Inflammatory macrophage (primary cell): ENCODE measurements at places on chromosomes 4 and X.
A peak's percentile ranks its signal among the peaks of the same experiment; 100 is the strongest.

DNA sequence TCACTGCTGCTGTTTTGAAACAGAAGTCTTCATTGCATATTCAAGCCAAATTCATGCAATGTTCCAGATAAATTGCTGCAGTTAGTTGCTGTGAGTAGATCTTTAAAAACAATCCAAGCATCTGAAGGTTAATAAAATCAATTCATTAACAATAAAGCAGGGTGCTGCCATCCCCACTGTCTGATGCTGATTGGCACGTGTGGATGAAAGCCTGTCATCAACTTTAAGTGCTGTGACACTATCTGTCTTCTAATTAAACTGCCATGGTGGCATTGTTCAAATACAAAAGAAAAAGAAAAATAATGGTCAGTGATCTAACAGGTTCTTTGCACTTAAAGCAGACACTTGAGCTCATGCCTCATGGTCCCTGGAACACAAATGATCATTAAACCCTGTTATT lies 63.0 kb upstream of the MND1 start:
- no peak for DNase-seq

DNA sequence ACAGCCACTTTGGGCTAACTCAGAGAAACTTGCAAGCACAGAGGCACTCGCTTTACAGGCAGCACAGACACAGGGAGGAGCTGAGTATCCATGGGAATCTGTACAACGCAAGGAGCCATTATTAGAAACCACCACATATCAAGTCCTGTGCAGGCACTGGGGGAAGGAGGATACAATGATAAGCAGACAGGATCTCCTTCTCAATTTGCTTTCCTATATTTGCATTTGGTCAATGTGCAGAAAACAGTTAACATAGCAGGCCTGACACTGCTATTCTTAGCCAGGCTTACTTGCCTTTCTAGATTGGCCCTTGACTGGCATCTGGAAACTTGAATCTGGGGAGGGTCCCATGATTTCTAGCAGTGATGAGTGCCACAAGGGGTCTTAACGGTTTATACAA lies 65.8 kb downstream of the TEC start:
- no peak for DNase-seq

- DNase-seq, result no peak
These were observed 8.1 kb upstream of the UVSSA start for GRCh38 chr4:1338752-1339414.

GRCh38 chr4:83548151-83548905 lies 12.4 kb downstream of the GPAT3 start:
- DNase-seq, result peak; percentile 93

DNA sequence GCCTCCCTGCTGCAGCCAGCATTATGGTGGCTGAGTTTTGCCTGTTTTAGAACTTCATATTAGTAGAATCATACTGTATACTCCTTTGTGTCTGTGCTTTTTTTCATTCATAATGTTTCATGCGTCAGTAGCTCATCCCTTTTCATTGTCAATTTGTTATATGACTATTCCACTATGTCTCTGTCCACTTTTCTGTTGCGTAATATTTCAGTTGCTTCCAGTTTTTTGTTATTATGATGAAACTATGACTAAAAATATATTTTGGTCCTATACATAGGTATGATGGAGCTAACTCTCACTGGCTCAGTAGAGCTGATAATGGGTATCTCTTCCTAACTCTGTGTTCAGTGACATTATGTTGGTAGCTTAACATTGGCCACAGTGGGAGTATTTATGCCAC lies 48.3 kb downstream of the DMP1 start:
- peak; percentile 60 for DNase-seq

DNA sequence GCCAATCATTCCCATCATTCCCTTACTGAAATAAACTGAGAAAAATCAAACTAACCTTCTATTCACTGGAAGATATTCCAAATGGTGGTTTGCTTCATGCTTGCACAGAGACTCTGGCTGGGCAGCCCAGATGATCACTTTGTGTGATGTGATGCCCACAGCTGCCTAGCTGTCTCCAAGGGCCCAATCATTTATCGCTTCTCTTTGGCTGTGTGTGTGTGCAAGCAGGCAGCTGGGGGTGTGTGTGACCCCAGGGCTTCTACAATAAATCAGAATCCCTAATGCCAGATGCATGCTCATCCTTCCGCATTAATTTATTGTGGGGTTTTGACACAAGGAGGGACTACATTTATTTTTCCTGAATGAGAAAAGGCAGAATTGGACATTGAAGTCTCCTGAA lies 140.1 kb upstream of the NDP start:
- DNase-seq, result no peak

DNA sequence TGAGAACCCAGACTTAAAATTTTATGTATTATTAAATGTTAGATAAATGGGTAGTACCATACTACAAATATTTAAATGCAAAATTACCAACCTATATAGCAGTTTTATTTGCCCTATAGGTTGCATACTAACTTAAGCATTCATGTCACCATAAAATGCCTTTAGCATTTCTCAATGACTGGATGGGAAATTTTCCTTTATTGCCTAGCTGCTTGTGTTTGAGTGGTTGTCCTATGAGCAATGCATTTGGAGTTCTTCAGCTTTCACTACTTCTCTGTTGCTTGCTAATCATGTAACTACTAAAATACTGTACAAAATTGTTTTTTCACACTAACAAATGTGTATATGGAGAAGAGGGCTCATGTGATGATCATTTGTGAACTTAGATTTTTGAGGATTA lies 44.2 kb upstream of the CEP135 start:
- no peak for DNase-seq

DNA sequence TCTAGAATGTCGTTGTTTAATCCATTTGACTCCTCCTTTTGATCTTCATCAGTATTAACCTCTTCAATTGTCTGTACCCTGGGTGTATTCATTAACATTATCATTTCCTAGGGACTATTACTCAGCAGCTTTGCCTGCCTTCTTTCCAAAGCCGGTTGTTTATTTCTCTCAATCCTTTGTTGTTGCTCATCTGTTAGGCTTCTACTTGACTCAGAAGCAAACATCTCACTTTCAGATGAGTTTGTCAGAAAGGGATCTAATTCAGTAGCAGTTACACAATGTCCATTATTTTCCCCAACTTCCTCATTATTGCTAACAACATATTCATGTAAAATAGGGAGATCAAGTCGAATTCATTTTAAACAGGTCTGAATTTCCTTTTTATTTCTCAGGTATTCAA lies 22.1 kb upstream of the HSD17B10 start:
- DNase-seq, result peak; percentile 11

DNA sequence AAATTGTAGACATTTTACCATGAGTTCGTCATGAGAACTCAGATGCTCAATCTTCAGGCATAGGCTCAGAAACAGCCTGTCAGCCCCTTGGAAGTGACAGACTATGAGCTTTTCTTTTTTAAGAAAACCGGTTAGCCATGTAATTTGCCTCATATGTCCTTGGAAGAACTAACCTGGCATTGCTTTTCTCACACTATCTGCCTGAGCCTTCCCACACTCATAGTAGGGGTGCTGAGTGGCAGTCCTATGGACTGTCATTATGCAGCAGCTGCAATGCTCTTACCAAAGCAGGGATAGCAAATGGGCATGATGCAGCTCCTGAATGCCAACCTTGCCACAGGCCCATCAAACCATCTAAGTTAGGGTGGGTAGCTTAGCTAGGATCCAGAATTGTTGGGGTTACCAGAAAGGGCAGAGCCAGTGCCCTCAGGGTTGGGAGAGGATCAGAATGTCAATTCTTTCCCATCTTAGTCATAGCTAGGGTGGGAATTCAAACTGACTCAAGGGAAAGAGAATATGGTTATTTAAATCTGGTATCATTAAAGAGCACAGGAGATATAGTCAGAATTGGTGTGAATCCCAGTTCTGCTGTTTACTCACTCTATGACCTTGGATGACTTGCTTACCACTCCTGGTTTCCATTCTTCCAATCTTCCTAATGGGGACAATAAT lies 230.6 kb upstream of the CPEB2 start:
- no peak for DNase-seq

DNA sequence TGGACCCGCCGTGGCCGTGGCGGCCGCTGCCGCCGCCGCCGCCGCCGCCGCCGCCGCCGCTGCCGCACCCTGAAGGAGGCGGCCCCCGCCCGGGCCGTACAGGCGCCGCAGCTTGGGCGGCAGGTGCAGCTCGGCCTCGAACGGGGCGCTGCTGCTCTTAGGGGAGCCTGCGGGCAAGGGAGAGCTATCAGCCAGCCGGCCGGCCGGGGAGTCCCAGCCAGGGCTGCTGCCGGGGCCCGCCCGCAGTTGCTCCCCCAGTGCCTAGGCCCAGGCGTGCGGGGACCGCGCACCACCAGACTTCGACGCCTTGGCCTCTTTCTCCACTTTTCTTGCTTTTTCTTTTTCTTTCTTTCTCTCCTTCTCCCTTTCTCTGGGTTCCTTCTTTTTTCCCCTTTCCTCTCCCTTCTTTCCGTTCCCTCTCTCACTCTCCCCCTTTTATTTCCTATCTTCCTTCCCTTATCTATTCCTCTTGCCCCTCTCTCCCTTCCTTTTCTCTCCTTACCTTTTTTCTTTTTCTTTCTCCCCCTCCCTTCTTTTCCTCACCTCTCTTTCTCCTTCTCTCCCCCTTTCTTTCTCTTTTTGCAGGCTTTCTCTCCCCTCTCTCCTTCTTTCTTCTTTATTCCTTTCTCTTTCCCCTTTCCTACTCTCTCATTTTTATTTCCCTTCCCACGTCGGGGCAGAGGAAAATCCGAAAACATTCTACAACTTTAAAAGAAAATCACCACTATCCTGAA lies 2.0 kb downstream of the ARX start:
- DNase-seq, result no peak

DNA sequence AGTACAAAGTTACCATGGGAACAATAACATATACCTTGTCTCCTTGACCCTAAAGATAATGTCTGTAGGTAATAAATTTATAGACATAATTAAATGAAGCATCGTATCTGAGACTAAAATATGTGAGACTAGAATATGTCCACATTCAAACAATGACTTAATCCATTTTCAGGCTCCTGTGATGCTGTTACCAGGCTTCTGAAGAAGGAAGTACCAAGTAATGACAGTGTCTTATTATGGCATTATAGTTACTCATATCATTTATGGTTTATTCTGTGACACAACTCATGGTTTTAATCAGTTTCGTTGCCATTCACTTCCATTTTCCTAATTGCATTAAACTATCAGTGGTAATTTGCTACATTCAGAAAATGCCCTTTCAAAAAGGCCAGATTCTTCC lies 100.6 kb upstream of the GPM6B start:
- DNase-seq, result no peak

GRCh38 chr4:138915756-138916155 lies 99.8 kb upstream of the NOCT start:
- no peak for DNase-seq
